ENCODE measurements at places on chromosomes 4 and X.

GRCh38 chr4:148692242-148692641 is 250.0 kb upstream of the NR3C2 start:
- DNase-seq: no peak

- no peak for DNase-seq
Observed at GRCh38 chr4:181507938-181508337, 735.3 kb upstream of the TENM3 start.

- DNase-seq: no peak
Observed at GRCh38 chr4:94534401-94535312, 82.9 kb downstream of the PDLIM5 start.

DNA sequence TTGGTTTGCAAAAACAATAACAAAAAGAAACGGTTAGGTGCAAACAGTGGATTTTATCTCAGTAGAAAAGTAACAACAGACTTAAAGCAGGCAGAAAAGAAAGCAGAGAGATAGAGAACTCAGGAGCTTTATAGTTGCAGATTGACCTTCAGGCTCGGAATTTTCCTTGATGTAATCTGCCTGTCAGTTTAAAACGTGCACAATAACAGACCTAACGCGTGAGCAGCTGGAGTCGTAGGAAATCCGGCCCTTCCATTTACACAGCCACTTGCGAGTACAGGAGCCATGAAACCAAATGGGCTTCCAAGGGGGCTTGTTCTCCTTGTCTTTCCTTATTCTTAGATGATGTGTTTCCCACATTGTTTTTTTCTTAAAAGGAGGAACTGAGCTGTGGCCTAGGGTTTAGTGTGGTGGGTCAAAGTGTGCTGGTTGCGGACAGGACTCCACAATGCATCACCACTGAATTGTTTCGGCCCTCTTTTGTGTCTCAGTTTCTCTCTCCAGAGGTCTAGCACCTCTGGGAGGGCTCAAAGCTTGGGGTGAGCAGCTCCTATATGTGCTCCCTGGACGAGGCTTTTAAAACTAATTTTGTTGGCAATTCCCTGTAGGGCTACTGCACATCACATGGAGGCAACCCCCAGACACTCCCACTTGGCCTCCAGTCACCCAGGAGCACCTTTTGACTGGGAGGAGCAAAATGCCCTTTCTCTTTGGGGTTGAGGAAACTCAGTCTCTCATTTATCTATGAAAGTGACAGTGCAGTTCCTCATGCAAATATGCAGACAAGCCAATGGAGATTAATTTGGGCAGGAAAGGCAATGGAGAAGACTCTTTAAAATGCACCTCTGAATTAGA is 13.9 kb upstream of the MPP1 start:
- no peak for DNase-seq

DNA sequence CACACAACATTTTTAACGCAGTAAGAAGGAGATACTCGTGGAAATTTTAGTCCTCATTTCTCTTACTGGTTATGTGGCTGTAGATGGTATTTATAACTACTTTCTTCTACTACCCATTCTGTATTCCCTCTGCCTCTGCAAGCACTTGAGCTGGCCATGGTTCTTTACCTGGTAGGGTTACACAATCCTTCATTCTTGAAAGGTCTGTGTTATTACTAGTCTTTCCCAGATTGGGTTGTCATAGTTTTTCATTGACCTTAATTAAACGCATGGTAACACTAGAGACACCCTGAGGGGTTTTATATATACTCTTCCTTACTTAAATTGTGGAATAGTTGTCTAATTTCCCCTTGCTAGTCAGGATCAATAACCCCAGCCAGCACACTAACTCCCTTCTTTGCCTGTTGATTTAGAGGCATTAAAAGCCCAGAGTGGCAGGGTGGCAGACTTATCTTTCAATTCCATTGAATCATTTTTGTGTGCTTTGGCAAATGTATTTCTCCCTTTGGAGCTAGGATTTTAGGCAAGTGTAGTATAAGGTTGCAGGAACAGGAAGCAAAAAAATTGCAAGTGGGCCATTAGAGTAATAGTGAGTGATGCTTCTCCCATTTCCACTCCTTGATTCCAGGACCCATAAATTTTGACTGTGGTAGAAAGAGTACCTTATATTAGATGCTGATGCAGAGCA is 113.6 kb upstream of the EMCN start:
- no peak for DNase-seq

DNA sequence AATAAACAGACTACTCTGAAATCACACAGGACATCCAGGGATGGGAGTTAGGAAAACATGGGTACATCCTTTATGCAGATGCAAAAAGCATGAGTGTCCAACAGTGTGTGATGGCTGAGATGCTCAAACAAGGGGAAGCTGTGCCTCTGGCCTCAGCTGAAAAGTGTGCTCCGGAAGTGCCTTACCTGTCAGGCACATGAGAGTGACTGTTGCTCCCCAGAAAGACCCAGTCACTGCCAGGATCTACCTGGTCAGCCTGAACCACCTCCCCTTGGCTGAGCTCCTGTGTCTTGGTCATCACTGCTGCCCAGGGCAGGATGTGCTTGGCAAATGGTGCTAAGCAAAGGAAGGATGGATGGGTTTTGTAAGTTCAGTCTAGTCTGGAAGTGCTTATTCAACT is 4.0 kb downstream of the PPP2R2C start:
- DNase-seq: no peak

DNA sequence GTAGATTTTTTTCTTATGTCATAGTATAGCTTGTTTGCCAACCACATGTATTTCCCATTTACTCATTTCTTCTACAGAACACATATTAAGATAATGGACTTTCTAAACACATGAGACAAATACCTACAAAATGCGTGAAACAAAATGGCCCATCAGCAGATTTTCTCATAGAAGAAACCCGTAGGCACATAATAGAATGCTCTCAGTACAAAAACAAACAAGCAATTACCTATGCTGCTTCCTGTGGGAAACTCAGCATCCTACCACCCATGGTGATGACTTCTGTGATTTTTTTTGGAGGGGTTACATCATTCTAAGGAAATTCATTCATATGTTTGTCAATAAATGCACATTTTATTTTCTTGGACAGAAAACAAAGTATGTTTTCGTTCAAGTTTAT is 343.6 kb downstream of the SPRY1 start:
- DNase-seq: no peak

- DNase-seq: no peak
Observed at GRCh38 chr4:182768838-182769237, 148.3 kb downstream of the DCTD start.

DNA sequence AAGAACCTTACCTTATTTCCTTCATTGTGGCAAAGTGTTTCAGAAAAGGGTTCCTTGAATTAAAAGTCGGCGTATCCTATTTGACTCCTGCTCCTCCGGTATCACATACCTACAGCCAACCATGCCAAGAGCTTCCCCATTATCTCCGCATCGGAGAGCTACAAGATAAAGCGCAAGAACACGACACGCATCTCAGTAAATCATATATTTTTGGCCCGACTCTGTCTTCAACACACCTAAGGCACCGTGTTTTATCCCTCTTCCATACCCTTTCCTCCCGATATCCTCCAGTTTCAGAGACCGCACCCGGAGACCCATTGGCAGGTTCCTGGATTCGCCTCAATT is 497 bp upstream of the THAP9 start:
- DNase-seq: peak; percentile 46

All from ACHN (cell line).